ENCODE measurements at places on chromosomes 4 and X. TPM values are rescaled to one million over a fixed set of nuclear protein-coding genes. Genes with fewer than 3 reads are reported as not detected.

The CLDN22 gene
- total RNA-seq: not detected

The FAM149A gene
- total RNA-seq: 0.40 TPM

The CTAG1B gene
- total RNA-seq: not detected

The F8A3 gene
- total RNA-seq: 0.27 TPM

The SSX1 gene
- total RNA-seq: not detected

The DKK2 gene
- not detected for total RNA-seq

The GLRA3 gene
- total RNA-seq: not detected

The CT45A5 gene
- not detected for total RNA-seq

The ARHGAP4 gene
- total RNA-seq: 151 TPM

The EGF gene
- total RNA-seq: not detected

The GAGE1 gene
- total RNA-seq: not detected

The CXCL9 gene
- total RNA-seq: 0.14 TPM

The CCSER1 gene
- 0.19 TPM for total RNA-seq

The RAB40A gene
- total RNA-seq: 0.10 TPM

The ZNF732 gene
- not detected for total RNA-seq

The MXRA5 gene
- not detected for total RNA-seq

The GIMD1 gene
- not detected for total RNA-seq

The NAT8L gene
- total RNA-seq: 0.29 TPM

The SPP1 gene
- 0.45 TPM for total RNA-seq

The C4orf36 gene
- total RNA-seq: 0.61 TPM

The MAGEA4 gene
- not detected for total RNA-seq

The NAAA gene
- 32.2 TPM for total RNA-seq

The AIFM1 gene
- 60.9 TPM for total RNA-seq

The MAGEB10 gene
- not detected for total RNA-seq

The PDE6B gene
- total RNA-seq: 16.1 TPM

The CT47B1 gene
- total RNA-seq: not detected

The CXCL6 gene
- total RNA-seq: not detected

The SMIM43 gene
- not detected for total RNA-seq

The RAB33A gene
- 30.1 TPM for total RNA-seq

The PNMA6A gene
- 0.56 TPM for total RNA-seq

The AR gene
- total RNA-seq: 0.22 TPM

The ADH6 gene
- total RNA-seq: not detected

The CYLC1 gene
- not detected for total RNA-seq

The MFAP3L gene
- 1.2 TPM for total RNA-seq

The SSX4B gene
- not detected for total RNA-seq

The H2AZ1 gene
- 709 TPM for total RNA-seq

The ZDHHC9 gene
- total RNA-seq: 9.0 TPM

The EDA gene
- 4.2 TPM for total RNA-seq

The BCAP31 gene
- 119 TPM for total RNA-seq

The TLR10 gene
- not detected for total RNA-seq

The SLC16A2 gene
- total RNA-seq: 1.2 TPM

The SPANXN4 gene
- total RNA-seq: not detected

The ERVMER34-1 gene
- total RNA-seq: 0.07 TPM

The TCP11X2 gene
- not detected for total RNA-seq

The ZMAT1 gene
- total RNA-seq: 3.7 TPM

The PCSK1N gene
- 2.7 TPM for total RNA-seq

The FRMD7 gene
- not detected for total RNA-seq

The MAGEA10 gene
- not detected for total RNA-seq

The SLBP gene
- 106 TPM for total RNA-seq

The CHRDL1 gene
- not detected for total RNA-seq

The ZNF711 gene
- total RNA-seq: 0.31 TPM

The NPY1R gene
- not detected for total RNA-seq

The RBMX2 gene
- total RNA-seq: 28.4 TPM

The GUCY1A1 gene
- total RNA-seq: not detected

The FUNDC1 gene
- total RNA-seq: 10.5 TPM
